ENCODE measurements at places on chromosomes 11 and 22.

- no peak for DNase-seq
Measured at GRCh38 chr22:41762980-41763779, 37.3 kb upstream of the CCDC134 start.

- no peak for DNase-seq
Measured at GRCh38 chr22:26196657-26197056, 27.4 kb downstream of the SEZ6L start.

DNA sequence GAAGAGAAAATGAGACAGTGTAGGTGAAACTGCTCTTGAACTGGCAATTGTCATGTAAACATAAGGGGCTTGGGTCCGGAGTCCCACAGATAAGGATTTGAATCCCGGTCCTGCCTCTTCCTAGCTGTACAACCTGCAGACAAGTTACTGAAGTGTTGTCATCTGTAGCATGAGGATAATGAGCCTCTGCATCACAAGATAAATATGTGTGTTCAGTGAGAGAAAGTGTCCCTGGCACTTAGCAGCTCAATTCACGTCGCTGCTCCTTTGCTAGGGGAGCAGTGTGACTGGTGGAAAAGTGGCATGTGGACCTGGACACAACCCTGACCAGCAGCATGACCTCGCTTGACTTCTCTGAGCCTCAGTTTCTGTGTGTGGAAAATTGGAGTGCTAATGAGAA is 73.7 kb upstream of the NECTIN1 start:
- no peak for DNase-seq

- no peak for DNase-seq
Measured at GRCh38 chr11:28350216-28350615, 242.0 kb downstream of the METTL15 start.

DNA sequence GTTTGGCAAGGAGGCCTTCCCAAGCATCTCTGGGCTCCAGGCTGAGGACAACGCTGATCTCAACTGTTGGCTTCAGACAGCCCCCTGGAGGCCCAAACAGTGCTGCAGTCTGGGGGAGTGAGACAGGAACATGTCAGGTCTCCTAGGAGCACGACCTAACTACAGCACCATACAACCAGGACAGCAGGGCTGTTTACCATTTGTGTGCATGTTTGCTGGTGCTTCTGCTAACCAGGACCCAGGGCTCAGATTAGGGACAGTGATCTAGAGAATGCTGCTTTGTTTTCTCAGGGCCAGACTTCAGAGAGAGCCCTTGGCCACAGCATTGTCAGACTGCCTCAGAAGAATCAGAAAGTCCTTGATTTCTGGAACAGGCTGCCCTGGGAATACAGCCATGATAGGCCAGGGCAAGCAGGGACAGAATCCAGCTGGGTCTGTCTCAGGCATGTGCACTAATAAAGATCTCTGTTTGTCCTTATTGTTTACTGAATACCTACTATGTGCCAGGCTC is 126.5 kb downstream of the VPREB1 start:
- no peak for DNase-seq

DNA sequence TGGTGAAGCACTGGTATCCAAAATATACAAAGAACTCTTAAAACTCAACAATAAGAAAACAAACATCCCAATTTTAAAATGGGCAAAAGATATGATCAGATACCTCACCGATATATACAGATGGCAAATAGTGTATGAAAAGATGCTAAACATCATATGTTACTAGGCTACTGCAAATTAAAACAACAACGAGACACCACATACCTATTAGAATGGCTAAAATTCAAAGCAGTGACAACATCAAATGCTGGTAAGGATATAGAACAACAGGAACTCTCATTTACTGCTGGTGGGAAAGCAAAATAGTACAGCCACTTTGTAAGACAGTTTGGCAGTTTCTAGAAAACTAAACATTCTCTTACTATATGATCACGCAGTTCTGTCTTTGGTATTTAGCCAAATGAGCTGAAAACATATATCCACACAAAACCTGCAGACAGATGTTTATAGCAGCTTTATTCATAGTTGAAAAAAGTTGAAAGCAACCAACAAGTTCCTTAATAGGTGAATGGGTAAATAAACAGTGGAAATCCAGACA is 38.5 kb downstream of the SIK3 start:
- DNase-seq: no peak

DNA sequence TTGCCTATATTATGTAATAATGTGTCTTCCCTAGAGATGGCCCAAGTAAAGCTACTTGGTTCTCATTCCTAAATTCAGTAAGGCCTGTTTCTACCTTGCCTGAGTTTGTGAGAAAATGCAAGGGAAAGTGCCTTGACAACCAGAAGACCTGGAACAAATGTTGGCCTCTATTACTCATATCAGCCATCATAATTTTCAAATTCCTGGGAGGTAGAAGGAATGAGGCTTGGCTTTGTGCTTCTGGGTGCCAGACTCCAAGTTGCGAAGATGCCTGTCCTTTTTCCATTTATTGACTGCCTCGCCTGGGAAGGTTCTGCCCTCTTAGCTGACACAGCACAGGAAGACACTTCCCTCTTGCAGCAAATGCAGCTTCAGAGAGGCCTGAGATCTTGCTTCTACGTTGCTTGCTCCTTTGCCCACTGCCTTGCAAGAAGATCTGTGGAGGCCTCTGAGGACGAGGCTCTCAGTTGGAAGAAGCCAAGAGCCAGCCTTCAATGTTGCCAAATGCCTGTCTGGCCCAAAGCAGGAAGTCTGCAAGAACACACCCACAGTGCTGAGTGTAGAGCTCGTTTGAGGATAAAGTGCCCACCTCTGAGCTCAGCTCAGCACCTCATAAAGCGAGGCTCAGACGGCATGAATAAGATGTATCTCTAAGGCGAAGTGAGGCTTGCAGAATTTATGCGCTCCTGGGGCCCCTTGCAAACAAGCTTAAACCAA is 120.1 kb downstream of the GALNT18 start:
- DNase-seq: no peak

- DNase-seq: no peak
Measured at GRCh38 chr11:27735281-27735680, 35.0 kb upstream of the BDNF start.

- DNase-seq: no peak
Measured at GRCh38 chr11:108218455-108218854, 4.0 kb downstream of the NPAT start.

DNA sequence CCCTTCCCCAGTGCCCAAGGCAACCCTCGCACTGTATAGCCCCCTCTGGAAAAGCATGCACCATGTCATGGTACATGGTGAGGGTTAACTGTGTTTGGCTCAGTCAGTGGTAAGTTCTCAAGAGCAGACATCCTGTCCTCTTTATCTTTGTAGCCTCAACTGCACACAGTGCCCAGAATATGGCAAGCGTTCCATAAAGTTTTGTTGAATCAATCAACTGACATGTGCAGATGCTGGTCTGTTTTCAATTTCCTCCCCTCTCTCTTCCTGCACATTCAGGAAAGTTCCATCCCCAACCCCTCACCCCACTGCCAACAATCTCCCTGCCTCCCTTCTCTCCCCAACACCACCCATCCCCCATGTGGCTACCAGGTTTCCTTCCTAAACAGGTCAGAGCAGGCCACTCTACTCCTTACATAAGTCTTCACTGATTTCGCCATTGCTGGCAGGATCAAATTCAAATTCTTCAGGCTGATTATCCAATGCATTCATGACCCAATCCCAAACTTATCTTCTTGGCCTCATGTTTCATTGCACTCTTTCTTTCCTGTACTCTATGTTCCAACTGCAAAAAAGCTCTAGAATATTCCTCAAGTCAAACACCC is 15.5 kb upstream of the TMPRSS5 start:
- no peak for DNase-seq

GRCh38 chr11:15707194-15707593 is 592.5 kb downstream of the INSC start:
- no peak for DNase-seq
